ENCODE measurements at places on chromosomes 1 and 21.

DNA sequence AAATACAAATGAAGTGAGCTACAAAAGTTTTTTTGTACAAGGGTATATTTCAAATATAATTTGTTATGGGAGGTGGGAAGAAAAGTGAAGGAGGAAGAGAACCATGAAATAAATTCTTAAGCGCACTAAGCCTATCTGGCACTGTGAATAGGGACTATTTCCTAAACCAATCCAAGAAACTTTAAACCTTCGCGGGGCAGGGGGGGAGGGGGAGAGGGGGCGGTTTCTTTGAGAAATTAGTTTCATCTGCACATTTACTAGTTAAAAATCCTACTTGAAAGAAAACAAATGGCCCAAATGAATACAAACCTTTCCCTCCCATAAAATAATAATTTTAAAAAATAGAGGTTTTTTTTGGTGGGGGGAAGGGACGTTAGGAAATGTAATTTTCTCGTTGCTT is 364 bp downstream of the GOLPH3L start:
- peak; percentile 33 for DNase-seq

- peak; percentile 54 for DNase-seq
These were observed 45.1 kb downstream of the SLC2A1 start for GRCh38 chr1:42913426-42914091.

- peak; percentile 31 for DNase-seq
These were observed 6.8 kb upstream of the ACKR1 start for GRCh38 chr1:159197561-159198557.

DNA sequence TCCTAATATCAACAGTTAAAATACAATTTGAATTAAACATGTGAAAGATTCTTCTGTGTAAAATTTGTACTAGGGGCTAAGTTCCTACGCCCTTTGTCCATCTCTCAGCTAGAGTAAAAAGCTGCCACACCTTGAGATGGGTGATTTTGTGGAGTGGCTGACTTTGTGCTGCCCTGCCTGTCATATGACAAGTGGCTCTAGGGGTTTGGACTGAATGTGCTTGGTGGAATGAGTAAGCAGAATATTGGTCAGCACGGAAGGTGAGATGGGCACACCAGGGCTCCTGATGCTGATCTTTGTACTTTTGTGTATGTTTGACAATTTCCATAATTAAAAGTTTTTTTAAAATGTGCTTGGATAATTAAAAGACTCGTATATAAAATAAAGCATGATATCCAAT is 133.6 kb upstream of the SLC45A1 start:
- no peak for DNase-seq

DNA sequence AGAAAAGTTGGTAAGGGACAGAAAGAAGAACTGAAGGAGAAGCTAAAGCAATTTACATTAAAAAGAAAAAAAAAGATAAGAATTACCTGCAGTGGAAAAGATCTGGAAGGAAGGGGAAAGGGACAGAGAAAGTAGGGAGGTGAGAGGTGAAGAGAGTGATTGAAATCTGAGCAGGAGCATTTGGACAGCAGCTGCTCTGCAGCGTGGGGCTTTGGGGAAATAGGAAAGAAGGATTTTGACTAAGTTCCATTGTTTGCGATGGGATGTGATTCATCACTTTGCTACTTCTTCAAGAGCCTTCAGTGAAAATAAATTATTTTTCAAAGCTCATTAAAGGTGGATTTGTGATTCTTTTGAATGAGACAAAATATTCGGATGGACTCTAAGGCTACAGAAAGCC is 26.1 kb upstream of the NMNAT2 start:
- DNase-seq: no peak

- peak; percentile 46 for DNase-seq
These were observed 31.5 kb downstream of the LYST start for GRCh38 chr1:235835226-235835625.

DNA sequence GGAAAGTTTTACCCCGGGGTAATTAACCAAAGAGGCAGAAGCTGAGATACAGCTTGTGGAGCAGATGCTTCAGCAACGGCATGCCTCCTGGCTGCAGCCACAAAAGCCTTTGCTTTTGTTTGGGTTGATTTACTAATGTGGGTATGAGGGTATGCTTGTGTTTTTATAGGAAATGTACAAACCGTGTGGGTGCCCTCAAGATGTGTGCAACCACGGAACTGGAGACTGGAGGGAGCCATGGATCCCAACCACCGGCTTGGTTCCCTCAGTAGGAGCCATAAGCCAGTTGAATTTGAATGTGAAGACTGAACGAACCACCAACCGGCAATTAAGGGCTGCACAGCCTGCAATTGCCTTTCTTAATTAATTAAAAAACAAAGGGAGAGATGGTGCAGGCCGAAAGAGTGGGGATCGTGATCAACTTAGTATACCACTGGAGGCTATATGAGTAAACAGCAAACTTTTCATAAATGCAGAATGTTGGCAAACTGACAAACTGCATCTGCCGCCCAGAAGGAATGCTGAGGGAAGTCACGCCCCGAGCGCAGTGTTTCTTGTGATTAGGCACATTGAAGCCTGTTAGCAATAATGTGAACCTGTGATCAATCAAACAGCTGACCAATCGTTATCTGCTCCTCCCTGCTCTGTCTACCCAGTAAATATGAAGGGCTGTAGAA is 104.1 kb downstream of the DISP1 start:
- DNase-seq: no peak

DNA sequence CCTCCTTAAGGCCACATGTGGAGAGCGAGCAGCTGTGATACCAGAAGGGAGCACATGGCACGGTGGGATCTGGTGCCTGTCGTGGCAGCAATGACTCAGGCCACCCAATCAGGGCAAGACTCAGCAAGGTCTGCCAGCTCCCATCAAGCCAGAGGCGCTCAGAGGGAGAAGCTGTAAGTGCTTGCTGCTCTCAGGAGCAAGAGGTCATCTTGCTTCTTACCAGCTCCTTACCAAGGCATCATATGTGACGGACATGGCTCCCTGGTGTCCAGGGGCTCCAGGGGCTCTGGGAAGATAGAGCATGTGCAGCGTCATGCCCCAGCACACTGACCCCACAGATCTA is 72.9 kb downstream of the ITPKB start:
- no peak for DNase-seq

- no peak for DNase-seq
These were observed 8.3 kb downstream of the TRNP1 start for GRCh38 chr1:27001570-27002360.

DNA sequence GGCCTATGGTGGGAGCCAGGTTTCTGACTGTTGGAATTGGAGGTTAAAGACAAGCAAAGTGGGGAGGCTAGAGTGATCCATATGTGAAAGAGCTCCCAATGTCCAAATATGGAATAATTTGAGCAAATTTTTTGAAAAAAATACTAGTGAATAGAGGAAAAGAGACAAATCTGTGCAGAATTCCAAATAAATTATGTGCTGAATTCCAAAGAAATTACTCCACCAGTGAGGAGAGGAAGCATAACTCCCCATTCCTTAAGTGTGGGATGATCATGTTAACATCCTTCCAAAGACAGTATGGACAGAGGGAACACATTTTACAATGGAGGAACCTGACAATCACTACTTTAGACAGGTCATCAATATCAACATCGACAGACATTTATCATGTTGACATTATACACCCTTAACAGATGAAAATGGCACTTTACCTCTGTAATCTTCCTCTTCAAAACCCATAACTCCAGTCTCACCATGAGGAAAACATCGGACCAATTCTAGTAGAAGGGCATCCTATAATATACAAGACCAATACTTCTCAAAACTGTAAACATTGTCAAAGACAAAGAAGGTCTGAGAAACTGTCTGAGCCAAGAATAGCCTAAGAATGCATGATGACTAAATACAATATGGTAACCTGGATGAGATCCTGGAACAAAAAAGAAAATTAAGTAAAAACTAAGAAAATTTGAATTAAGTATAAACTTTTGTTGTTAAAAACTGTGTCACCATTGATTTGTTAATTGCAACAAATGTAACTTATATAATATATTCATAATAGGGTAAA is 71.5 kb upstream of the RGS4 start:
- no peak for DNase-seq

DNA sequence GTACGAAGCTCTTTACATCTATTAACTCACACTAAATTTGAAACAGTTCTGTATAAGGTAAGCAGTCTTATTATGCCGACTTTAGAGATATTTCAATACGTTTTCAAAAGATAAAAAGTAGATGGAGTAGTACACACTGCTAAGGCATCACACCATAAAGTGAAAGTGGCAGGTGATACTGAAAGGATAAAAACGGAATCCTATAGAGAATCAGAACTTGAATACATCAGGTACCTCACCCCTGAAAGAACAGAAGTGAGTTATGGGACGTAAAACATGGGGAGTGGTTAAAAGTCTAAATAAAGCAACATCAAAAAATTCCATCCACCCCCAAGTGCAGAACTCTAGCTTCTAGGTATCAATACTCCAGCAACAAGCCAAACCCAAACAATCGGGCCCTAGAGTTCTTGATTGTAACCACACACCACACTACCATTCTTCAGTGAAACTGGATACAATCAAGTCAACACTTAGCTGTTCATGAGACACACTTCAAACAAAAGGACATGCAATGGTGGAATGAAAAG is 142.6 kb downstream of the SMYD3 start:
- peak; percentile 25 for DNase-seq

DNA sequence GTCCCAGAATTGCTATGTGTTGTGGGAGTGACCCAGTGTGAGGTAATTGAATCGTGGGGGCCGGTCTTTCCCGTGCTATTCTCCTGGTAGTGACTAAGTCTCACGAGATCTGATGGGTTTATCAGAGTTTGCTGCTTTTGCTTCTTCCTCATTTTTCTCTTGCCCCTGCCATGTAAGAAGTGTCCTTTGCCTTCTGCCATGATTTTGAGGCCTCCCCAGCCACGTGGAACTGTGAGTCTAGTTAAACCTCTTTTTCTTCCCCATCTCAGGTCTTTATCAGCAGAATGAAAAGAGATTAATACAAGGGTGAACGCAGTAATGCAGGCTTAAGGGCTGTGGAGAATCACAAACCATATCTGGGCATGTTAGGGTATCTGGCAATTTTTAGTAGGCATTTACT is 624.0 kb downstream of the USP25 start:
- no peak for DNase-seq

Data from DMS79 treated with DMSO at 0.1 percent for 48 hours (cell line).